Pancreas (tissue), 10 donors: ENCODE measurements at places on chromosomes 12 and 14.

GRCh38 chr12:70919597-70920035, 922 bp downstream of the PTPRR start:
- DNase-seq, result no peak
- peaks cover 8% of the 10 kb centered on the region for H3K27me3 ChIP-seq
- H3K36me3 ChIP-seq, result no peaks in the 10 kb centered on the region
- no peak overlapping the region for H3K27ac ChIP-seq

- no peaks in the 10 kb centered on the region for H3K36me3 ChIP-seq
- H3K27ac ChIP-seq, result no peak overlapping the region
- no peak overlapping the region for H3K4me3 ChIP-seq
- no peaks in the 10 kb centered on the region for H3K27me3 ChIP-seq
- DNase-seq, result no peak
Measured at GRCh38 chr12:79360936-79361335, 329.8 kb downstream of the PAWR start.

DNA sequence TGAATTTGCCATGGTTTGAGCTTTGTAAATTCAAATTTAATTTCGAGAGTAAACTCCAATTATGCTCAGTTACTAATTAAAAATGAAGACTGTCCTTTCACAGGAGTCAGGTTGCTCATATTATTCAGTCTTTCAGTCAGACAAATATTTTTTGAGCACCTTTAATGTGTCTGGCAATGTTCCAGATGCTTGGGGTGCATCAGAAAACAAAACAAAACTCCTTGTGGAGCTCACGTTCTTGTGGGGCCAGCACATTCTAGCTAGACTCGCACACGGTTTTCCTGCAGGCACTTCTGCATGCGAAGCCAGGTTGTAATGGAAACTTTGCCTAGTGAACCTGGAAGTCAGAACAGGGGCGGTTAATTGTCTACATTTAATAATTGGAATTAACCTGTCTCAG, 64.0 kb upstream of the ATF1 start:
- DNase-seq, result no peak
- no peaks in the 10 kb centered on the region for H3K36me3 ChIP-seq
- H3K27ac ChIP-seq, result no peak overlapping the region
- H3K4me1 ChIP-seq, result no peaks in the 10 kb centered on the region
- no peaks in the 10 kb centered on the region for H3K27me3 ChIP-seq

- DNase-seq, result no peak
- no peak overlapping the region for H3K4me3 ChIP-seq
- no peaks in the 10 kb centered on the region for H3K27me3 ChIP-seq
- no peak overlapping the region for H3K27ac ChIP-seq
- no peaks in the 10 kb centered on the region for H3K36me3 ChIP-seq
- no peaks in the 10 kb centered on the region for H3K4me1 ChIP-seq
Measured at GRCh38 chr14:54935958-54936357, 33.3 kb upstream of the GCH1 start.

GRCh38 chr14:22610931-22611330, 12.8 kb downstream of the ABHD4 start:
- no peak overlapping the region for H3K4me3 ChIP-seq
- H3K36me3 ChIP-seq, result peaks cover 60% of the 10 kb centered on the region
- H3K27me3 ChIP-seq, result no peaks in the 10 kb centered on the region
- no peak overlapping the region for H3K27ac ChIP-seq

DNA sequence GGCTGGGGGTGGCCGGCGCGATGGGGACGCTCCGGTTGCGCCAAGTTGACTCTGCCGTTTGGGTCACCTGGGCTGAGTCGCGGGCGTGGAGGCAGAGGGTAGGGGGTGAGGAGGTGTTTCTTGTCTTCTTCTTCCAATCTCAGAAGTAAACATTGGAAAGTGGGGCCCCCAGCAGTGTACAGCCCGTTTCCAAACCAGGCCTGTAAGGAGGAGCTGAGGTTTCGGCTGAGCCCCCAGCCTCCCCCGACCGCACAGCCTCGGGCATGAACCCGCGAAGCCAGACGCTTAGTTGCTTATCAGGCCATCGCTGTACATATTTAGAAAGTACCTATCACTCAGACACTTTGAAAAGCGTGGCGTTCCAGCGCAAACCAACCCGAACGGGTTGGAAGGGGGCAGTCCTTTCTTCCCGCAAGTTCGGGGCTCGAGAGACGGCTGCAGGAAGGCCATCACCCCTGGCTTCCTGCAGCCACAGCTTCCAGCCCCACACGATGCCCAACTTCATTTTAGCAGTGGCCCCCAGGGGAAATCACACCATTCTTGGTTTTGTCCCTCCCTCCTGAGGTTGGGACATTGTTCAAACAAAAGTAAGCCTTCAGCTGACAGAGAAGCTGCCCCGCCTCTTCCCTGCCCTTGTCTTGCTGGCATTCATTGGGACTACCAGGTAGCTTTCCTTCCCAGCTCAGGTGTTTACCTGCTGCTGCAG, 164.1 kb downstream of the ZFP36L1 start:
- peaks cover 40% of the 10 kb centered on the region for H3K4me1 ChIP-seq
- DNase-seq, result peak; percentile 79
- H3K36me3 ChIP-seq, result no peaks in the 10 kb centered on the region
- H3K27me3 ChIP-seq, result no peaks in the 10 kb centered on the region

DNA sequence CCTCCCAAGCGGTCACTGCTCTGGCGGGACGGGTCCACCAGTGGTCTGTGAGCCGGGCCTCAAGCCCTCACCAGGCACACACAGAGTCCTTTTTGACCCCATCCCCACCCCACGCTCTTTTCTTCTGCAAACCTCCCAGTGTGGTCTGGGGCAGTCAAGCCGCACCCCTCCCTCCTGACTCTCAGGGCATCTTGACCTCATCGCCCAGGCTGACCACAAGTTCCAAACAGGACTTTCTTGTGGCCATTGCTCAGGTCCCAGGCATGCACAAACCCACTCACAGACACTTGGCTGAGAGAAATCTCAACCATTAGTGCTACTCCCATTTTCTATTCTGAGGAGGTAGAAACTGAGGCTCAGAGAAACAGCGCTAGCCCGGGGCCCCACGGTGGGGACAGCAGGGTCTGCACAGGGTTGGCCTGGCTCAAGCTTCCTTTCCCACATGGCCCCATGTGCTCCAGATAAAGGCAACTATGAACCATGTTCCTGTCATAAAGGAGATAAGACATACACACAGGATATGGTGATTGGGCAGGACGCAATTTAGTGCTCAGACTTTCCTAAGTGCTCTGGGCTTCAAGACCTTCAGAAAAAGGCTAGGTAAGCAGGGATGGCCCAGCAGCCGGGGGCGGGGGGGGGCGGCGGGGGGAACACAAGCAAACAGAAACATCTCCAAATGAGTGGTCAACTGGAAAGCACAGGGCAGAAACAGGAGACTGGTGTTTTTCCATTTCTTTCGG, 69.6 kb downstream of the ITPK1 start:
- H3K27ac ChIP-seq, result no peak overlapping the region
- H3K4me1 ChIP-seq, result peaks cover 36% of the 10 kb centered on the region
- no peaks in the 10 kb centered on the region for H3K27me3 ChIP-seq
- H3K4me3 ChIP-seq, result no peak overlapping the region
- no peak for DNase-seq
- H3K36me3 ChIP-seq, result no peaks in the 10 kb centered on the region

DNA sequence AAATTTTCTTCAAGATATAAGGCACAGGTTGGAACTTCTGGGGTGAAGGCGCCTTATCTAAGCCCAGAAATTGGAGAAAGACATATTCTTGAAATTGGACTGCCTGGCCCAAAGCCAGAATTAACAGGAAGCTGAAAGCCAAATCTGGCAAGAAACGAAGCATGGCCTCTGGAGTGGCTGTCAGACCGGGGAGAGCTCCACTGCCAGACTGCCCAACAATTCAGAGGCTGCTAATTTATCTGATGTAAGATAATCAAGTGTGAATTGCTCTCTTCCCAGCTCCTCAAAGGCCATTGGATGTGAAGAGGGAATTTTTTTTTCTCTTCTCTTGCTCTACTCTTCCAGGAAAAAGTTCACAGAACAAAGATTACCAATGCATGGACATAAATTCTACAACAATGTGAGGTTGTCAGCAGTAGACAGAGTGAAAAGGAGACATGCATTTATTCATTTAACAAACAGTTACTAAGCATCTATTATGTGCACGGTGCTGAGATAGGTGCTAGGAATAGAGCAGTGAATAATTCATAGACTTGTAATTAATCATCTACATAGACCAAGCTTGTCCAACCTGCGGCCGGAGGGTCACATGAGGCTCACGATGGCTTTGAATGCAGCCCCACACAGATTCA, at the start of gene GDF3:
GDF3 (minus strand) TSS at position 210 of the 632 bp plus-strand sequence; CDS start at position 163, 47 bp downstream.
- H3K36me3 ChIP-seq, result no peaks in the 10 kb centered on the region
- no peak within 1 kb of the TSS for H3K4me3 ChIP-seq
- no peaks in the 10 kb centered on the region for H3K27me3 ChIP-seq
- H3K4me1 ChIP-seq, result no peaks in the 10 kb centered on the region
- H3K27ac ChIP-seq, result no peak within 1 kb of the TSS
- peak; percentile 12 for DNase-seq

- no peaks in the 10 kb centered on the region for H3K27me3 ChIP-seq
- H3K4me3 ChIP-seq, result no peak overlapping the region
- H3K36me3 ChIP-seq, result no peaks in the 10 kb centered on the region
- peaks cover 8% of the 10 kb centered on the region for H3K4me1 ChIP-seq
Measured at GRCh38 chr12:47033081-47033480, 46.3 kb upstream of the PCED1B start.

DNA sequence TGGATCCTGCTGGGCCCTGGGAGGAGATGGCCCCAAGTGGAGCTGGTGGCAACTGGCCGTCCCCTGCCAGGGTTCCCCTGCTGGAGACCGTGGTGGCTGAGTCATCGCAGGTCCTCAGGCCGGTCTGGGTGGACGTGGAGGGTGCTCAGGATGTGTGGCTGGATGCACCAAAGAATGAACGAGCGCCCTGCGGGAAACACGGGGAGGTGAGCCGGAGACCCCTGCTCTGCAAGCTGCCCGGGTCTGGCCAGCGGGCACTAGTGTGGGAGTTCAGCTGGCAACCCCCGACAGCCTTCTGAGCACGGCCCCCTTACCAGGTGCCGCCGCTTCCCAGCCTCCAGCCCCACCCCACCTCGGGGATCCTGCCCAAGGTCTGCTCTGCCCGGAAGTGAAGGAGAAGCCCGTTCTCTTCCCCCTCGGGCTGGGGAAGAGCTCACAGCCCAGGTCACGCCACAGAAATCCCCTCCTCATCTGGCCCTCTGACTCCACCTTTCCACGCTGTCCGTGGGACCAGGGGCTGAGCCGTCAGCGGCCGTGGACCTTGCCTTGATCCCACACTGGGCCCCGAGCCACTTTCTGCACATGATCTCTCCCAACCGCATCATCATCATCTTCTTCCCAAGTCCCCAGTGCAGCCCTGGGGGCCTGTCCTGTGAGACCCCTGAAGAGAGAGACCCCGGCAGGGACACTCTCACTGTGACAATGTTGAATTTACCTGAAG, 165.5 kb downstream of the KIF26A start:
- H3K4me3 ChIP-seq, result no peak overlapping the region
- no peaks in the 10 kb centered on the region for H3K27me3 ChIP-seq
- no peaks in the 10 kb centered on the region for H3K36me3 ChIP-seq
- no peak overlapping the region for H3K27ac ChIP-seq
- H3K4me1 ChIP-seq, result no peaks in the 10 kb centered on the region

DNA sequence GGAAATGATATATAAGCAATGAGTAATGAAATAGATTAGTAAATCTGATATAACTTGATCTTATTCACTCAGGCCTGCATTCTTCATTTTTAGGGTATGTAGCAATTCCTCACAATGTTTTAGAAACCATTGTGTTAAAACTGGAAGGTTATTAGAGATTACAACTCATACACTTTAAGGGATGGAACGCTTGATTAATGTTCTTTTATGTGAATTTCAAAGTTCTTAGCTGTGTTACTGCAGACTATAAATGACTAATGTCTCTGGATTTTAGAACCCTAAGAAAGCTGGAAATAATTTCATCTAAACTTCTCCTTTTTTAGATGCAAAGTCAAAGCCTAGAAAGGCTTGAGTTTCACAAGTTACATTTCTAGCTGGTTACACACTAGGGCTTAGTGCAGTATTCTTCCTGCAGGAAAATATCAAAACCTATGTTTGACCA, 148.2 kb upstream of the CLEC14A start:
- DNase-seq, result no peak
- no peaks in the 10 kb centered on the region for H3K27me3 ChIP-seq
- no peak overlapping the region for H3K27ac ChIP-seq
- no peak overlapping the region for H3K4me3 ChIP-seq

DNA sequence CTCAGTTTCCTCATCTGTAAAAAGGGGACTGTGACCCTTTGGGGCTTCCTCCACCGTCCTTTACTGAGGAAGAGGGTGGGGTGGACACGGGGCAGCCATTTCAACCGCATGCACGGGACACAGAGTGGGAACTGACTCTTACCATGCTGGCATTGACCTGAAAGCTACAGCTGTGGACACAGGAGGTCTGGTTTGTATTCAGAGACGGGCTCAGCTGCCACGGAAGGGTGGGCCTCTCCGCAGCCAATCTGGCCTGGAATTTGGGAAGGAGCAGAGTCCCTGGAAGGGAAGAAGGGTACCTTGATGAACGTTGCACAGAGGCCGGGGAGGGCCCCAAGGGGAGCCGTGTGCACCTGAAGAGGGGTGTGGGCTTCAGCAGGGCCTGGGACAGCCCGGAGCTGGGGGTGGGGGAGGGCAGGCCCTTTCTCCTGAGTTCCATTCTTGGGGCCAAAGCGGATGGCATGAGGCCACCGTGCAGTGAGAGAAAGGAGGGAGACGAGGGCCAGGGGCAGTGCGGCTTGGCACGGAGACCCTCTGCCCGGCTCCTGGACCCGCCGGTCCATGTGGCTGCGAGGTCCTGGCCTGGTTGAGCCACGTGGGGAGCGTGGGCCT, 14.5 kb downstream of the TNFAIP2 start:
- H3K4me1 ChIP-seq, result no peaks in the 10 kb centered on the region
- no peaks in the 10 kb centered on the region for H3K27me3 ChIP-seq
- DNase-seq, result no peak
- no peak overlapping the region for H3K27ac ChIP-seq

- no peak for DNase-seq
- H3K27me3 ChIP-seq, result no peaks in the 10 kb centered on the region
- no peaks in the 10 kb centered on the region for H3K36me3 ChIP-seq
- no peaks in the 10 kb centered on the region for H3K4me1 ChIP-seq
Measured at GRCh38 chr14:95901054-95901453, 24.4 kb downstream of the TUNAR start.

DNA sequence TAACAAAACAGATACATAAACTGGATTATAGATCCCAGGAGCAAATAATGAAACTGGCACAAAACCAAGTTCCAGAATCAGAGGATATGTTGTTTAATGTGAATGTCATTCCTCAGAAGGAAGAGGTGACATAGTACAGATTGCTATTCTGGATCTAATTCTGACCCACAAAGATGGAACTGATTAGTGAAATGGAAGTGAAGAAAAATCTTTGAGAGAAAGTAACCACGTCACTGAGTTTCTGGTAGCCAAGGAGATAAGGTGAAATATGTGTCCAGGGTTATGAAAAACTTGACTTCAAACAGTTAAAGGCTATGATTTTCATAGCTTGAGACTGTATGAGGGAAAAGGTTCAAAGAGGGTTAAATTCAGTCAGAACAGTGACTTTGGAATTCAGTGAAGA, 8.3 kb downstream of the OR10AD1 start:
- no peak for DNase-seq
- H3K4me1 ChIP-seq, result peaks cover 4% of the 10 kb centered on the region
- no peak overlapping the region for H3K27ac ChIP-seq
- H3K4me3 ChIP-seq, result no peak overlapping the region
- no peaks in the 10 kb centered on the region for H3K27me3 ChIP-seq
- H3K36me3 ChIP-seq, result no peaks in the 10 kb centered on the region
